ENCODE measurements at places on chromosomes 16 and 17.

DNA sequence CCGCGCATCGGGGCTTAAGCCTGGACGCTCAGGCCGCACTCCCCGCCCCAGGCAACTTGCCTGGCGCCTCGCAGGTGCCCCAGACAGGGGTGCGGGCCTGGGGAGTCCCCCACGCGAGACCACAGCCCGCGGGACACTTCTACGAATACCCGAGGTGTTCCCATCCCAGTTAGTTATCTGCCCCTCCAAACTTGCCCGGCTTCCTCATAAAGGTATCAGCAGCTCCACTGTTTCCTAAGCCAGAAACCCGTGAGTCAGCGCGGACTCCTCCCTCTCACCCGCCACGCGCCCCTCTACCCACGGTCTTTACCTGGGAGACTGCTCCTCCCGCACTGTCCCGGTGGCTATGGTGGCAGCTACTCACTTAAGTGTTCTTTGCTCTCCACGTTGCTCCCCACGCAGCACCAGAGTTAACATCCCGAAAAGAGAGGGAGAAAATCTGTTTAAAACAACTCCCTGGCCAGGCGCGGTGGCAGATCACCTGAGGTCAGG lies 1.0 kb upstream of the CREBBP start:
- DNase-seq, result no peak

DNA sequence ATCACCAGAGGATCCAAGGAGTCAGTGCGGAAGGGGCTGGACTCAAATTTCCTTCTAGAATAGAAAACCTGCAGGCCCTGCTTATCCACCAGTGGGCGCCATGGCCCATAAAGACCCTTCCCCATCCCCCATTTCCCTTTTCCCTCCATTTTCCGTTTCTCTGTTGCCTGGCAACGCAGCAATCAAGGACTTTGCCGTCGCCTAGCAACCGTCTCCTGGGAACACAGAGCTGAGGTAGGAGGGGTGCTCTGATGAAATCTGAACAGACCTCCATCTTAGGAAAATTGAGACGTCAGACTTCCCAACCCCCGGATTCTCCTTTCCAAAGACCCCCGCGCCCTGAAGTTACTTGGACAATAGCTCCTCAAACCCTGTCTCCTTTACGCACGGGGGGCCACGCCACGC lies 5.7 kb downstream of the DLG4 start:
- DNase-seq, result no peak

DNA sequence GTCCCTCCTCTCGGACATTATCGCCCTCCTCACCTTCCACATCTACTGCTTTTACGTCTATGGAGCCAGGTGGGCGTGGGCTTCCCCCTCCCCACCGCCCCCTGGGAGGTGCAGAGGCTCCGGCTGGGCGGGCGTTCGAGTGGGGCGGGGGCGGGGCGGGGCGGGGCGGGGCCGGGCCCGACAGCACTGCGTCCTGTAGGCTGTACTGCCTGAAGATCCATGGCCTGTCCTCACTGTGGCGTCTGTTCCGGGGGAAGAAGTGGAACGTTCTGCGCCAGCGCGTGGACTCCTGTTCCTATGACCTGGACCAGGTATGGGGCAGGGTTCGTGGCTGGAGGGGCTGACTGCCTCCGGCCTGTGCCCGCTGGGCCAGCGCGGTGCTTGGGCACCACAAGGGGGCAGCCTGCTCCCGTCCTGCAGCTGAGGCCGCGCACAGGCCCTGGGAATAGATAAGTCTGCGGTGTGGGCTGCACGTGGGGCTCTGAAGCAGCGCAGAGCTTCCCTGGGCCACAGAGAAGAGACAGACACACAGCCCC lies 9.2 kb downstream of the PIGQ start:
- DNase-seq, result peak; percentile 37

DNA sequence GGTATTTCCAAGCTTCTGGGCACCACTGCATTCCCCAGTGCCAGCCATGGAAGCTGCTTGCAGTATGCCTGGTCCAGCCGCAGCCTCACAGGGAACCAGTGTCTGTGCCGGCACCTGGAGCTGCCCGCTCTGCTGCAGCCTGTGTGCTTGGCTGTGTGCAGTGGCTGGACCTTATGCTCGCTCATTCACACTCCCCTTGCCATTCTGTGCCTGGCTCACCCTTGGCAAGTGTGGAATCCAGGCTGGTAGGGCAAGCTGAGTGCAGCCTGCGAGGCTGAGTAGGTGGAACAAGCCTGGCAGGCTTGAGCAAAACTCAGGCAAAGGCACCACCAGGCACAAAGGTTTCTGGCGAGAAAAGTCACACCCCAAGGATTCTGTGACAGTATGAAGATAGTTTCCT lies 144.0 kb downstream of the MYO1D start:
- no peak for DNase-seq

DNA sequence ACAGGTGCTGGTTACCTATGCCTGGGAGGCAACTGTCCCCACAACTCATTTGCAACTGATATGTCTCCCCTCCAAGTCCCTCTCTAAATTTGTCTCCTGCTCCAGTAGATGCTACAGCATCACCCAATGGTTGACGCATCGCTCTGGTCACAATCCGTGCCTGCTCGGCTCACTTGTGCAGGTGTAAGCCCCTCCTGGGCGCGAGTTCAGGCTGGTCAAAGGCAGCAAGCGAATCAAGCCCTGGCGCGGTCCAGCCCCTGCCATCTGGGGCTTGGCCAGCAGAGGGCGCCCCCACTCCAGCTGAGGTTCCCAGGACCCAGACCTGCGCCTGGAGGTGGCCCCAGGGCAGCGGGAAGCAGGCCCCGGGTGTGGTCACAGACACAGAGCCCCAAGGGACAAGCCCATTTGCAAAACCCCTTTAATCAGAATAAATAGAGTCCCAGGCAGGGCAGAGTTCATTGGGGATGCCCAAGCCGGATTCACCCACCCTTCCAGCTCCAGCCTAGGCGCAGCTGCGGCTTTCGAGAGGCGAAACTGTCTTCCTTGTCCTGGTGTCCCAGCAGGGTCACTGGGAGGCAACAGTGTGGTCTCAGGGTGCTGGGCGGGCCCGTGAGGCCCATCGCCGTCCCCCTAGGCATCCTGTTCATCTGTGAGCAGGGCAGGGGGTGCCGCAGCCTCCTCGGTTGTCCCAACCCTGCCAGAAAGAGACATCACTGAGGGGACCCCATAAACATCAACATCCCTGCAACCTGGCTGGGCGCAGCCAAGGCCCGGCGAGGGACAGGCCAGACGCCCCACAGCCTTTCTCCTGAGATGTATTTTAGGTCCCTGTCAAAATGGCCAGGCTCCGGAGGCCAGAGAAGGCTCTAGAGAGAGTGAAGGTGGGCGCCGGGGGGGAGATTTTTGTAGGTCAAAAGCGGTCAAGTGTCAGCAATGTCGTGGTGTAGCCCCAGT lies 15.8 kb downstream of the TMC6 start:
- DNase-seq, result no peak

DNA sequence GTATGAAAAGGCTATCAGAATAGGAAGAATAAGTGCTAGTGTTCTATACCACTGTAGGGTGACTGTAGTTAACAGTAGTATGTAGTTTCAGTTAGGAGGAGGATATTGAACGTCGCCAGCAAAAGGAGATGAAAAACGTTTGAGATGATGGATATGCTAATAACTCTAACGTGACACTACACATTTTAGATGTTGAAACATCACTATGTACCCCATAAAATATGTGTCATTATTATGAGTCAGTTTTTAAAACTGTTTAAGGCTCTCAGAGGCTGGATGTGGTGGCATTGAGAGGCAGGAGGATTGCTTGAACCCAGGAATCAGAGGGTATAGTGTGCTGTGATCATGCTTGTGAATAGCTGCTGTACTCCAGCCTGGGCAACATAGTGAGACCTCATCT lies 31.8 kb downstream of the UBN1 start:
- no peak for DNase-seq

- DNase-seq, result no peak
Measured at GRCh38 chr17:10745231-10745630, 15.4 kb upstream of the TMEM220 start.

DNA sequence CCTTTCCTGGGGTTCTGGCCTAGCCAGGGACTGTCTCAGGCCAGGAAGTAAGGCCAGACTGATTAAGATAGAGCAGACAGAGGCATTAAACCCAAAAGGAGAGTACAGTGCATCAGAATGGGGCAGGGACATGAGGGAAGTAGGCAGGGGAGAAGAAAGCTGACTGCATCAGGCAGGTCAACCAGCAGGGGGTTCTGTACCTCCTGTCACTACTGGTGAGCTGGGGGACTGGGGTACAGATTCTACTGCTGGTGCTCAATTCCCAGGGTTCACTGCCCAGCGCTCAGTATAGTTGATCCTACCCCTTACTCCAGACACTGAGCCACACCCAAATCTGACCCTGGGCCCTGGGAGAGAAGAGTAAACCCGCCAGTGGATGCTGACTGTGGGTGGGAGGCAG lies 12.9 kb upstream of the MTMR4 start:
- DNase-seq, result no peak

GRCh38 chr17:745406-745805 lies 6.7 kb downstream of the GEMIN4 start:
- no peak for DNase-seq

DNA sequence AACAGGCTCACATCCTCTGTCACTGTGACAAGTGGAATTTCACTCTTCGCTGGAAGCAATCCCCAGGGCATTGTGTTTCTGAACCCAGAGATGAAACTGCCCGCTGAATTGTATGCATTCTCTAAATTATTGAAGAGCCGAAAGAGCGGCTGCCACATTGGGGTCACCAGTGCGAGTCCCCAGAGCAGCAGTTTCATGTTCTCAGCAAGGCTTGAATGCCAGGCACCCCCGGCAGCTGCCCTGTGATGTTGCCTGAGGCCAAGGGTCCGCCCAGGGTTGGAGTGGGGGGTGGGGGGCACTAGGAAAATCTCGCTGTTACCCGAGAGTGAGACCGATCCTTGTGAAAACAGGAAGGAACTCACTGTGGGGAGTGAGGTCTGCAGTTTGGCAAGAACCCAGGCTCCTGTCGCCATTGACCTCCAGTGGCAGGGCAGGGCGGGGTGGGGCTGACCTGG lies 20.7 kb upstream of the BCAR1 start:
- no peak for DNase-seq

DNA sequence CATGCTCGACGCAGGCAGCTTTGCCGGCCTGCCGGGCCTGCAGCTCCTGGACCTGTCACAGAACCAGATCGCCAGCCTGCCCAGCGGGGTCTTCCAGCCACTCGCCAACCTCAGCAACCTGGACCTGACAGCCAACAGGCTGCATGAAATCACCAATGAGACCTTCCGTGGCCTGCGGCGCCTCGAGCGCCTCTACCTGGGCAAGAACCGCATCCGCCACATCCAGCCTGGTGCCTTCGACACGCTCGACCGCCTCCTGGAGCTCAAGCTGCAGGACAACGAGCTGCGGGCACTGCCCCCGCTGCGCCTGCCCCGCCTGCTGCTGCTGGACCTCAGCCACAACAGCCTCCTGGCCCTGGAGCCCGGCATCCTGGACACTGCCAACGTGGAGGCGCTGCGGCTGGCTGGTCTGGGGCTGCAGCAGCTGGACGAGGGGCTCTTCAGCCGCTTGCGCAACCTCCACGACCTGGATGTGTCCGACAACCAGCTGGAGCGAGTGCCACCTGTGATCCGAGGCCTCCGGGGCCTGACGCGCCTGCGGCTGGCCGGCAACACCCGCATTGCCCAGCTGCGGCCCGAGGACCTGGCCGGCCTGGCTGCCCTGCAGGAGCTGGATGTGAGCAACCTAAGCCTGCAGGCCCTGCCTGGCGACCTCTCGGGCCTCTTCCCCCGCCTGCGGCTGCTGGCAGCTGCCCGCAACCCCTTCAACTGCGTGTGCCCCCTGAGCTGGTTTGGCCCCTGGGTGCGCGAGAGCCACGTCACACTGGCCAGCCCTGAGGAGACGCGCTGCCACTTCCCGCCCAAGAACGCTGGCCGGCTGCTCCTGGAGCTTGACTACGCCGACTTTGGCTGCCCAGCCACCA lies 9.7 kb downstream of the VASN start:
- no peak for DNase-seq

- DNase-seq, result no peak
Measured at GRCh38 chr16:47358816-47359215, 102.0 kb downstream of the ITFG1 start.

- no peak for DNase-seq
Measured at GRCh38 chr17:30543456-30543855, 66.2 kb downstream of the GOSR1 start.

DNA sequence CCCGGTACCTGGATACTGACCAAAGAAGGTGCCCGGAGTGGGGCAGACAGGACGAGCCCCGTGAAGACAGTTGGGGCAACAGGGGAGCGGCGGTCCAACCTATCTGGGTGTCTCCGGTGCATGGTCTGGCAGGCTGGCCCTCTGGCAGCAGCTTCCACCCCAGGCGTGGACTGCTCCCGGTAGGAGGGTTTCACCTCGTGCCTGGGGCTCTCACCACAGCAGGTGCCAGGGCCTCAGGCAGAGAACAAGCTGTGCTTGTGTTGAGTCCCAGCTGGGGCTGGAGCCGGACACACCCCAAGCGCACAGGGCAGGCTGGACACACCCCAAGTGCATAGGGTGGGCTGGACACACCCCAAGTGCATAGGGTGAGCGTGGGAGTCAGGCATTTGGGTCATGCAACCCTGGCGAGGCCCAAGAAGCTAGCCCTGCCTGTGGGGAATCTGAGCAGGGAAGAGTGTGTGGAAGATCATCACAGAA lies 1.5 kb upstream of the FBXL16 start:
- no peak for DNase-seq

DNA sequence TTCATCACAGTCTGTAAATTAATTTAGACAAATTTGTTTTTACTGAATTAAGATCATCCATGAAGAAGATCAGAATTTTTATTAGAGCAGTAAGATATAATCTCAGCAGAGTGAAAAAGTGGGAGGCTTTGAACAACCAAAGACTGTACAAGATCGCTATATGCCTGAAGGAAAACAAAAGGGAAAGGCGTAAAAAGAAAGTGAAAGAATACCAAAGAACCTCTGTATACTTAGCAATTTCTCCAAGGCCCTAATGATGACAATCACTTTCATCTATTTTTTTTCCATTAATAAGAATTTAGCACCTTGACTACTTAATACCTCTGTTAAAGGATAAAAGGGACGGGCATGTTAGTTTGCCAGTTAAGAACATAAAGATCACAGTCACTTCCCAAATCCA lies 38.6 kb upstream of the ABCA10 start:
- no peak for DNase-seq

GRCh38 chr17:75271233-75271954 lies 363 bp upstream of the MIF4GD start:
- no peak for DNase-seq

GRCh38 chr16:85479972-85480726 lies 133.0 kb upstream of the GSE1 start:
- no peak for DNase-seq

- DNase-seq, result no peak
Measured at GRCh38 chr17:58273453-58274104, 7.2 kb downstream of the MPO start.

- no peak for DNase-seq
Measured at GRCh38 chr16:56732366-56732765, 2.4 kb downstream of the NUP93 start.

All from pulmonary artery endothelial cell (primary cell).